ENCODE measurements at places on chromosomes 13 and 19.

GRCh38 chr13:46751811-46752635 lies 44.9 kb downstream of the ESD start:
- peak; percentile 89 for DNase-seq

- DNase-seq = no peak
Measured at GRCh38 chr13:58452123-58452623, 820.6 kb downstream of the PCDH17 start.

DNA sequence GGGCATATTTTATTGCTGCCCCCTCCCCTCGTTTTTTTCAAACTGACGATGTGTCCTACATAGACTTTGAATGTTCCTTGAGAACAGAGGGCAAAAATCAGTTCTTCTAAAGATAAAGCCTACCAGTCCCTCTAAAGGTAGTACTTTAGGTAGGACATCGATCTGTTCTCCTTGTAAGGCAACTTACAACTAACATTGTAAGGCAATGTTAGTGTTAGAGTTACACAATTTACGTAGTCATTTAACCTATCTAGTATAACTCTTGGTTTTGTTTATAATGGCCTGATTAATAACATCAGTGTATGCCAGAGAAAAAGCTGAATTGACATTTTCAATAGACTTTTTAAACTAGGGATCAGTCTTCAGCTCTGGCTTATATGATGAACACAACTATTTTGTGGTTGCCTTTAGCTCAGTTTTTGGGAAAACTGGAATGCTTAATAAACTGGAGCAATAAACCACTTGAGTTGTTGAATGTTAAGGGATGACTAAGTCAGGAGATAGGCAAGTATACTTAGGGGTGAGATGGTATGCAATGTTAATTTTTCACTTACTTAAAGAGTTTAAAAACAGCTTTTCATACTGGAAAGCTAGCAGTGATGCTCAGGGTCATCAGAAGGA lies 2.2 kb downstream of the NDFIP2 start:
- DNase-seq = no peak

GRCh38 chr13:113669755-113670341 lies 2.8 kb downstream of the GRK1 start:
- DNase-seq = no peak

GRCh38 chr19:2478756-2479555 lies 3.0 kb downstream of the GADD45B start:
- DNase-seq = peak; percentile 72

DNA sequence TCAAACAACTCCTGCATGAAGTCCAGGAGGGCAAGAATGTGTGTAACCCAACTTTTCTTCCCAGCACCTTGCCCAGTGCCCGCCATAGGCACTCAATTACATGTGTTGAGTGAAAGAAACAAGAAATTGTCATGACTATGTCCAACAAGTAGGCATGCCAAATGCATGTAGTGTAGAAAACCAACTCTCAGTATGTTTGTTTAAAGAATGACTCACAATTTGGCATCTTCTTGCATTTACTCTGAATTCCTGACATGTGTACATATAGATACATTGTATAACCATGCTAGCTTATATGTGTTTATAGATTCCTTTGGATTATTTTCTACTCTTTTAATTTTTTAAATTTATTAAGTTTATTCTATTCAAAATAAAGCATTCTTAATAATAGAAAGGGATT lies 305.0 kb downstream of the EFNB2 start:
- no peak for DNase-seq

DNA sequence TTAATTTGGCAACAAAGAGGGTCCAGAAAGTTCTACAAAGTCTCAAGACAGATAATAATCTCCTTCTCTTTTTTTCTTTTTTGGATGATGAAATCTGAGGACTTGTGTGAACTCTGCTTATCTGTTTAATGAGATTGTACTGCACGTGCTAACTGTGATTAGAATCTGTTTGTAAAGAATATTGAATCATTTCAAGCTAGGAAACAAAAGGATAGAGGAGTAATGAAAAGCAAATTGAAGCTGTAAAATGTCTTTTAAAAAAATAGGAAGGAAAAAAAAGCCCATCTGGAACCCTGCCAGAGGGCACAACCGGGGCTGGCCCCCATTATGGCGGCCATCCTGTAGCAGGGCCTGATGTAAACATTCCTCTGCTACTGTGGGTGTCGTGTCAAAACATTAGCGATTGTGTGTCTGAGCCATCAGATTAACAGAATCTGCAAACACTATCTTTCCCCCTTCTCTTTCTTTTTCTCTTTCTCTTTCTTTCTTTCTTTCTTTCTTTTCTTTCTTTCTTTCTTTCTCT lies 83.0 kb downstream of the FLT1 start:
- peak; percentile 62 for DNase-seq

GRCh38 chr13:44762911-44763310 lies 186.8 kb upstream of the TSC22D1 start:
- DNase-seq = no peak

- DNase-seq = no peak
Measured at GRCh38 chr19:30804751-30805150, 432.6 kb downstream of the ZNF536 start.

- DNase-seq = no peak
Measured at GRCh38 chr19:29323440-29324290, 110.7 kb upstream of the UQCRFS1 start.

DNA sequence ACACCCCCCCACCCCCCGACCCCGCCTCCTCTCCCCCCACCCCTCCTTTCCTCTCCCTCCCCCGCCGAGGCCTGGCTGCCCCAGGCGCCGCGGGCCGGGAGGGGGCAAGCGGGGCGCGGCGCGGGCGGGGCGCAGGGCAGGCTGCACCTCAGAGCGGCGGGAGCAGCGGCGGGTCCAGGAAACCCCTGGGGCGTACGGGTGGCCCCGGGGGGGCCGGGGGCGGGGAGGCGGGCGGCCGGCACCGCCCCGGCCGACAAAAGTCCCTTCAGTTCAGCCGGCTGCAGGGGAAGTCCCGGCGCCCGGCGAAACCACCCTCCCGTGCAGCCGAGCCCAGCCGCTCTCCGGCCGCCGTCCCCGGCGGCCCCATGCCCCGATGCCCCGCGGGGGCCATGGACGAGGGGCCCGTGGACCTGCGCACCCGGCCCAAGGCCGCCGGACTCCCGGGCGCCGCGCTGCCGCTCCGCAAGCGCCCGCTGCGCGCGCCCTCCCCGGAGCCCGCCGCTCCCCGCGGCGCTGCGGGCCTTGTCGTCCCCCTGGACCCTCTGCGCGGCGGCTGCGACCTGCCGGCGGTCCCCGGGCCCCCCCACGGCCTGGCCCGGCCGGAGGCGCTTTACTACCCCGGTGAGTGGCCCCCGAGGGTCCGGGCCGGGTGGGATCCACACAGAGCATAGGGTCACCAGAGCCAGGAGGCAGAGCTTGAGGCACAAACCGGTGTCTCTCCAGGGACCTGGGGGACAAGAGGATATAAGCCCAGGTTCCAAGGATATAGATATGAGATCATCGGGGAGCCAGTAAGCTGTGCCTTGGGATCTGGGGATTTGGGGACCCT lies at the start of gene BCL3:
BCL3 (plus strand) TSS at position 283 of the 829 bp plus-strand sequence; CDS start at position 366, 83 bp downstream.
- peak; percentile 76 for DNase-seq

DNA sequence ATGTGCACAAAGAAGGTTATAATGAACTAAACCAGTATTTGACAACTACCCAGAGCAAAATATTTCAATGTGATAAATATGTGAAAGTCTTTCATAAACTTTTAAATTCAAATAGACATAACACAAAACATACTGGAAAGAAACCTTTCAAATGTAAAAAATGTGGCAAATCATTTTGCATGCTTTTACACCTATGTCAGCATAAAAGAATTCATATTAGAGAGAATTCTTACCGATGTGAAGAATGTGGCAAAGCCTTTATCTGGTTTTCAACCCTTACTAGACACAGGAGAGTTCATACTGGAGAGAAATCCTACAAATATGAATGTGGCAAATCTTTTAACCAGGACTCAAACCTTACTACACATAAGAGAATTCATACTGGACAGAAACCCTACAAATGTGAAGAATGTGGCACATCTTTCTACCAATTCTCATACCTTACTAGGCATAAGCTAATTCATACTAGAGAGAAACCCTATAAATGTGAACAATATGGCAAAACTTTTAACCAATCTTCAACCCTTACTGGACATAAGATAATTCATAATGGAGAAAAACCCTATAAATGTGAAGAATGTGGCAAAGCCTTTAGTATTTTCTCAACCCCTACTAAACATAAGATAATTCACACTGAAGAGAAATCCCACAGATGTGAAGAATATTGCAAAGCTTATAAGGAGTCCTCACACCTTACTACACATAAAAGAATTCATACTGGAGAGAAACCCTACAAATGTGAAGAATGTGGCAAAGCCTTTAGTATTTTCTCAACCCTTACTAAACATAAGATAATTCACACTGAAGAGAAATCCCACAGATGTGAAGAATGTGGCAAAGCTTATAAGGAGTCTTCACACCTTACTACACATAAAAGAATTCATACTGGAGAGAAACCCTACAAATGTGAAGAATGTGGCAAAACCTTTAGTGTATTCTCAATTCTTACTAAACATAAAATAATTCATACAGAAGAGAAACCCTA lies 26.4 kb downstream of the ZNF493 start:
- DNase-seq = no peak

DNA sequence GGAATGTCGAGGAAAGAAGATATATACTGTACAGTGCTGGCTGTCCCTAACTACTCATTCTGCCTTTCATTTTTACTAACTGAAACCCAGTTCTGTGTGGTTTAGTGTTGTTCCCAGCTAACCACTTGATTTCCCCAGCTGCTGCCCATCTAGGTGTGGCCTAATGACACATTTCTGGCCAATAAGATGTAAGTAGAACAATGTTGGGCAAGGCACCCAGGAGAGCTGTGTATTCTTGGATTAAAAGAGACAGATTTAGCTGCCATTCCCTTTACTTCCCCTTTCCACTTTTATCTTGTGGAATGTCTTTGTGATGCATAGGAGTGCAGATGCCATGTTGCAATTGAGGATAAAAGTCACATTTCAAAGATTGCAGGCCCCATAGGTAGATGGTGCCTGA lies 28.3 kb upstream of the PCDH9 start:
- no peak for DNase-seq

- DNase-seq = no peak
Measured at GRCh38 chr19:51347209-51347928, 5.4 kb upstream of the VSIG10L start.

- DNase-seq = peak; percentile 64
Measured at GRCh38 chr13:39688699-39689405, 33.4 kb downstream of the COG6 start.

GRCh38 chr13:32381539-32381938 lies 46.4 kb downstream of the N4BP2L1 start:
- DNase-seq = peak; percentile 61

Measured in hematopoietic multipotent progenitor cell treated with erythropoietin and hydrocortisone succinate and interleukin-3 and kit ligand, for 4 days (in vitro differentiated cells).